ENCODE measurements at places on chromosomes 11 and 22. TPM values are rescaled to one million over a fixed set of nuclear protein-coding genes. Genes with fewer than 3 reads are reported as not detected.

- H3K27me3 ChIP-seq, result no peaks in the 10 kb centered on the region
- no peak overlapping the region for H3K4me3 ChIP-seq
- H3K27ac ChIP-seq, result no peak overlapping the region
- H3K36me3 ChIP-seq, result no peaks in the 10 kb centered on the region
- H3K4me1 ChIP-seq, result no peaks in the 10 kb centered on the region
Observed at GRCh38 chr22:42171946-42172719, 41.5 kb upstream of the CYP2D6 start.

- no peaks in the 10 kb centered on the region for H3K27me3 ChIP-seq
- DNase-seq, result no peak
- H3K4me1 ChIP-seq, result 0 out of 2 replicates have a peak, but pooled peaks cover 2% of the 10 kb centered on the region
- H3K27ac ChIP-seq, result no peak overlapping the region
Observed at GRCh38 chr11:72968390-72968789, 154.2 kb downstream of the ATG16L2 start.

PARVG gene
- 0.50 TPM for total RNA-seq

ADAMTS15 gene
- total RNA-seq, result 4.9 TPM

NCR3LG1 gene
- 1.7 TPM for total RNA-seq

GRCh38 chr11:2314525-2315394, 12.9 kb downstream of the TSPAN32 start:
- H3K4me3 ChIP-seq, result no peak overlapping the region
- DNase-seq, result no peak
- H3K4me1 ChIP-seq, result no peaks in the 10 kb centered on the region
- no peaks in the 10 kb centered on the region for H3K27me3 ChIP-seq
- H3K36me3 ChIP-seq, result no peaks in the 10 kb centered on the region

HTR3A gene
- 6.5 TPM for total RNA-seq

ST13 gene
- total RNA-seq, result 305 TPM

NDUFV1 gene
- 131 TPM for total RNA-seq

DNA sequence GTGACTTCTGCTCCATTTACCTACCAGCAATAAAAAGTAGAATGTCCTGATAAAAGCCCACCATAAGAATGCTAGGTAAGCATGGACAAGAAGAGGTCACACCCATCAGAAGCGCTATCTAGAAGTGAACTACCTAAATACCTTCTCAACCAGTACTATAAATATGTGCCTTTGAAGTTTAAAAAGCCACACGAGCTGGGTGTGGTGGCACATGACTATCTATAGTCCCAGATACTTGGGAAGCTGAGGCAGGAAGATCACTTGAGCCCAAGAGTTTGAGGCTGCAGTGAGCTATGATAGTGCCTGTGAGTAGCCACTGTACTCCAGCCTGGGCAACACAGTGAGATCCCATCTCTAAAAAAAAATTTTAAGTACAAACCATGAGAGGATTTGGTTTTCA, 66.7 kb downstream of the PACSIN2 start:
- no peak overlapping the region for H3K27ac ChIP-seq
- no peaks in the 10 kb centered on the region for H3K27me3 ChIP-seq
- DNase-seq, result no peak
- H3K36me3 ChIP-seq, result no peaks in the 10 kb centered on the region
